NCI-H146 (cell line): ENCODE measurements at places on chromosomes 3 and 15.

DNA sequence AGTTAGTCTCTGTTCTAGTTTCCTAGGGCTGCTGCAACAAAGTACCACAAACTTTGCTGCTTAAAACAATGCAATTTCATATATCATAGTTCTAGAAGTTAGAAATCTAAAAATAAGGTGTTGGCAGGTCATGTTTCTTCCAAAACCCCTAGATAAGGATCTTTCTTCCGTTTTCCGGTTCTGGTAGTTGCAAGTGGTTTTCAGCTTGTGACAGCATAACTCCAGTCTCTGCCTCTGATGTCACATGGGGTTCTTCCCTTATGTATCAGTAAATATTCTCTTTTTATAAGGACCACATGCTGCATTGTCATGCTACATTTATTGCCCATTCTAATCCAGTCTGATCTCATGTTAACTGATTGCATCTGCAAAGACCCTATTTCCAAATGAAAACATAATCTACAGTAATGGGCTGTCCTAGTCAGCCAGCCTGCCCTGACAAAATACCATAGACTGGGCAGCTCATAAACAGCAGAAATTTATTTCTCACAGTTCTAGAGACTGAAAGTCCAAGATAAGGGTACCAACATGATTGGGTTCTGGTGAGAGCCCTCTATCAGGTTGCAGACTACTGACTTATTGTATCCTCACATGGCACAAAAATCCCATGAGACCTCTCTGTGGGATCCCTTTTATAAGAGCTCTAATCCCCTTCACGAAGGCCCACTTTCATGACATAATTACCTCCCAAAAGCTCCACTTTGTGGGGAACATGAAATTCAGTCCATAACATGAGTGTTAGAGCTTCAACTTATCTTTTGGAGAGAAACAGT lies 642.0 kb upstream of the NAALADL2 start:
- no peak for DNase-seq

- no peak for DNase-seq
Observed at GRCh38 chr15:32134842-32135241, 104.5 kb downstream of the CHRNA7 start.

GRCh38 chr15:81643771-81644170 lies 269.8 kb upstream of the TMC3 start:
- DNase-seq = no peak

DNA sequence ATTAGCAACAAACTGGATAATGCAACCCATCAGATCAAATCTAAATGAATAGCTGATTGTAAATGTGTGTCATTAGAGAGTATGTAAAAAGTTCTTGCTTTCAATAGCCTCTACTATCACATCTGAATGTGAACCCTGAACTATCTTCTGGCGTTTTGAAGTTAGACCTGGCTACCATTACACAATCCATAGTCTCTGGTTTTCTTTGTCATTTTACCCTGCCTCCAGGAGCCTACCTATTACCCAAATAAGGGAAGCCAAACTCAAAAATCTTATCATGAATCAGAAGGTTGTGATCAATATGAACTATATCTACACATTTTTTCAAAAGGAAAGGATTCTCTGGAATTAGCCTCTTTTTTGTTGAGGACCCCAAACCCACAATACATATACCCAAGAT lies 31.8 kb downstream of the PCYT1A start:
- DNase-seq = no peak

- no peak for DNase-seq
Observed at GRCh38 chr3:66823532-66823931, 174.6 kb upstream of the KBTBD8 start.

DNA sequence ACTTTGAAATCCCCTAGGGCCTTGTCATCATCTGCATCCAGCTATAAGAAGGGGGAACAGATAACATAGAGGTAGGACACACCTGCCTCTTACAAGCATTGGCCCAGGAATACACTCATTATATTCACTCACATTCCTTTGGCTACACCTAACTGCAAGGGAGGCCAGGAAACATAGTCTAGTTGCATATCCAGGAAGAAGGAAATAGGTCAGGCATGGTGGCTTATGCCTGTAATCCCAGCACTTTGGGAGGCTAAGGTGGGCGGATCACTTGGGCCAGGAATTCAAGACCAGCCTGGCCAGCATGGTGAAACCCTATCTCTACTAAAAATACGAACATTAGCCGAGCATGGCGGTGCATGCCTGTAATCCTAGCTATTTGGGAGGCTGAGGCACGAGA lies 48.8 kb downstream of the GTPBP8 start:
- DNase-seq = no peak

GRCh38 chr3:119409844-119410243 lies 53.6 kb downstream of the TMEM39A start:
- no peak for DNase-seq

DNA sequence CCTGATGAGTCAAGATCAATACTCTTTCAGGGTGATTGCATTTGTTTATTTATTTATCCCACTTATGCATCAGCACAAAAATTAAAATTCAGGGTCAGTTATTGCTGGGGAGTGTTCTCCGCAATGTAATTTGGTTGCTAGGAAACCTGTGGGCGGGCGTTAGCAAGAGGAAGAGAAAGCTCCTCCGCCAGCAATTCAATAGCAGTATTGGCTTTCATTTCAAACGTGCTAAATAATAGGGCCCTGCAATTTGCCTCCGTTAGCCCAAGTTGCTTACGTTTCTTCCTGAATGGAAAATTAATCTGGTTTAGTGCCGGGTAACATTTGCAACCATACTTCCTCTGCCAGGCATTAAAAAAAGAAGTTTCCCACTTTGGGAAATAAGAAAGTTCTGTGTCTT lies 35.5 kb upstream of the PLCL2 start:
- peak; percentile 10 for DNase-seq

- DNase-seq = no peak
Observed at GRCh38 chr15:88497109-88497765, 29.7 kb downstream of the MRPS11 start.

DNA sequence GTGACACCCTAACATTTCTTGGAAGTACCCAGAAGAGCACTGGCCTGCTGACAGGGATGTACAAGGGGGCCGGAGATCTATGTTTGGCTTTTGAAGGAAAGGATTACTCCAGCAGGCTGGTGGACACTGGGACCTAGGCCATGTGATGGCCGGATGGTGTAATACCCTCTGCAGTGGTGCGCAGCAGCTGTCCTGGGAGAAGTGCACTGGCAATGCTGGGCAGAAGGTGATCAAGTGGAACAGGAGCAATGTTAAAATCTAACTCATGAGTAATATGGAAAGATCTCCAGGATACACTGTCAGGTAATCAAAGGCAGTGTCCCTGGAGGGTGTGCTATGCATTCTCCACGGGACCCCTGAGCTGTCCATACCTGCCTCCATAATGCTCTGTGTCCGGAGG lies 71.2 kb upstream of the POMGNT2 start:
- DNase-seq = no peak

DNA sequence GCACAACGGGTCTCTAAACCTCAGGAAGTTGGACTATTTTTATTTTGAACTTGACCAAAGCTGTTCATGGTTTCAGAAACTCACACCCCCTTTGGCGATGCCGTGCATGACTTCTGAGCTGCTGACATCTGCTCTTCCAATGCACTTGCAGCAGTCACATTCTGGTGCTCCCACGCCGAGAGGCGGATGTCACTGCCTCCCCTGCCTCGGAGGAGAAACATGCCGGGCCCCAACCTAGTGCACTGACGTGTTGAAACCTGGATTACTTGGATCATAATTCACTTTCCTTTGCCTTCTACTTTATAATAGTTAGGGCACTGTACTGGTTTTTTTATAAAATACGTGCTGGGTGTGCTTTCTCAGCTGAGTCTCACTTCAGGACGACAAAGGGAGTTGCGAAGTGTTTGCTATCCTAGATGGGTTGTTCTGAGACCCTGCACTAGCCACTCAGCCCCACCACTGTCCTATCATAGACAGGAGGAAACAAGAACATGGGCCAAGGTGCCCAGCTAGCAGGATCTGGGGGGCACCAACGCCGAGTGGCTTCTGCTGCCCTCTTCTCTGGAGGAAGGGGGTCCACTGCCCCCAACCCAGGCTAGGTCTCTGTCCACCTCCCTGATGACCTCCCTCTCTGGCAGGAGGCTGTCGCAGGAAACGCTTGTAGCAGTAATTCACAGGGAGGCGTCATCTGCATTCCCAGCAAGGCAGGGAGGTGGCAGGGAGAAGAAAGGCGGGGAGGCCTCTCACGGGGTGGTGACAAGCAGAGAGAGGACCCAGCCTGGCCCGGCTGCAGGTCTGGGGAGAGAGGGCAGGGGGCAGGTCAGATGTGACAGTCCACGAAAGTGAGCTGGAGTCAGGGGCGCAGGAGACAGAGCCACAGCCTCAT lies 158.8 kb upstream of the IQSEC1 start:
- DNase-seq = no peak

- DNase-seq = no peak
Observed at GRCh38 chr15:89409184-89410038, 74.8 kb upstream of the POLG start.

DNA sequence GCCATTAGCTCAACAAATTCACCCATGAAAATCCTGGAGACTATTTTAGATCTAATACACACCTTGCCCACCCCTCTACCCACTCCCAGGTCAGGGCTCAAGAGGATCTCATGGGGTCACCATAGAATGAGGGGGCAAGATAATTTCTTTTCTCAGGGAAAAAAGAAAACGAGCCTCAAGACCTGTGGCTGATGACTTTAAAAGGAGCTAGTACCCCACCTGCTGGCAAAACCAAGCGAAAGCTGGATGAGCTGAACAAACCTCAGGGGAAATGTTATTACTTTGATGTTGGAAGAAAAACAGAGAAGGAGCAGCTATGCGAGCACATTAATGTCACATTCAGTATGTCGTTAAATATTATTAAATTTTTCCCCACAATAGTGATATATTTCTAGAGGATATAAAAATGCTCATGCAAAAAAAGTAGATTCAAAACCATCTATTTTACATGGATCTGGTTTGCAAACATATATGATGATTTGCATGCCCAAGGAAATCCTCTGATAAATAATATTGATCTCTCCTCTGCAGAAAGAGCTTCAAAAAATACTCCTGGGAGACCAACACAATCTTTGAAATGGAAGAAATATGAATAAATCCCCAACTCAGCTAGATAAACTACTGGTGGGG lies 37.7 kb downstream of the PLD1 start:
- peak; percentile 80 for DNase-seq

GRCh38 chr3:138113326-138113725 lies 2.1 kb downstream of the DZIP1L start:
- peak; percentile 83 for DNase-seq

- DNase-seq = peak; percentile 30
Observed at GRCh38 chr3:27628026-27628750, 93.9 kb downstream of the EOMES start.

GRCh38 chr3:101813817-101814440 lies 34.9 kb downstream of the NXPE3 start:
- peak; percentile 2 for DNase-seq

GRCh38 chr15:47570881-47571640 lies 146.2 kb upstream of the SEMA6D start:
- DNase-seq = no peak

DNA sequence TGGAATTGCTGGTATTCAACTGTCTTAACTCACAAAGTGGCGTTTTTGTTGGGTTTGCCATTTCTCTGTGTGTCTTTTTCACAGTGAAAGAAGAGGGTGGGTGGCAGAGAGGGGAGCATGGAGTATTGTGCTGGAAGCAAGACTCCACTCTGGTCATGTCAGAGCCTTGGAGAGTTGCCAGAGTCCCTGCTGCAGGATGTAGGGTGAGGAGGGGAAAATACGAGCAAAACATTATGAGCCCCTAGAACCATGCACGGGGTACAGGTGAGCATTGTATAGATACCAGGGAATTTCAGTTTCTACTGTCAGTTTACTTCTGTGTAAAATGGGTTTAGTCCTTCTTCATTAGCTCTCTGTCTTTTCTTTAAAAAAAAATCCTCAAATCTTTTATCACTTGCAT lies 249.9 kb downstream of the CACNA2D3 start:
- DNase-seq = no peak

- DNase-seq = no peak
Observed at GRCh38 chr15:46685681-46686080, 1031.6 kb upstream of the SEMA6D start.

- DNase-seq = no peak
Observed at GRCh38 chr15:62533687-62534086, 368.6 kb upstream of the C2CD4B start.

- no peak for DNase-seq
Observed at GRCh38 chr15:63084806-63085205, 36.9 kb upstream of the LACTB start.

- DNase-seq = no peak
Observed at GRCh38 chr15:81337713-81338157, 13.8 kb upstream of the STARD5 start.

DNA sequence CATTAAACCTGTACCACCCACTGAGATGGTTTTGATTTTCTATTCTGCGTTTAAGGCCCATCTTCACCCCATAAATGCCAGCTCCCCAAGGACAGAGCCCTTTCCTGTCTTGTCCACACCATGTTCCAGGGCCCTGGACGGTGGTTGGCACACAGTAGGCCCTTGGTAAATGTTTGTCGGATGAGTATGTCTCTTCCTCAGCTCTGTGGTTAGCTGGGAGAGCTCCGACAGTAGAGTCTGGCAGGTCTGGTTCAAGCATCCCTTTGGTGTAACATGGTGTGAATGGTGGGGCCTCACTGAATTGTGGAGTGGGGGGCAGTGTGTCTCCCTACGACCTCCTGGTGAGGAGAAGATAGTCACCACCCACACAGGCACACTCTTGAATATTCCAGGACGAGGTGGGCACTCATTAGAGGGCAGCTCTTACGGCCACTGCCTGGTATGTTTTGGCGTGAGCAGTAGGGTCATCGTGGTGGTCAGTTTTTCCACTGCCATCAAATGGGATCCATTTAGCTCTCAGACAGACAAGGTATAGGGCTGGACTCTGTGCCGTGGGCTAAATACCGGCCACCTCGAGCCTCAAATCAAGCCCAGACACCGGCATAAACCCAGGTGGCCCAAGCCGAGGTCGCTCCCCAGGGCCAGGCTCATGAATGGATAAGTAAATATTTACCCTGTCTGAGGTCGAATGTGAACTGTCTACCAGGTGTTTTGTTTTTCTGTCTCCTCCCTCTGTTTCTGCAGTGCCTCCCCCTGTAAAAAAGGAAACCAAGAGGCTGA lies 61.3 kb downstream of the SMAD3 start:
- DNase-seq = peak; percentile 83

DNA sequence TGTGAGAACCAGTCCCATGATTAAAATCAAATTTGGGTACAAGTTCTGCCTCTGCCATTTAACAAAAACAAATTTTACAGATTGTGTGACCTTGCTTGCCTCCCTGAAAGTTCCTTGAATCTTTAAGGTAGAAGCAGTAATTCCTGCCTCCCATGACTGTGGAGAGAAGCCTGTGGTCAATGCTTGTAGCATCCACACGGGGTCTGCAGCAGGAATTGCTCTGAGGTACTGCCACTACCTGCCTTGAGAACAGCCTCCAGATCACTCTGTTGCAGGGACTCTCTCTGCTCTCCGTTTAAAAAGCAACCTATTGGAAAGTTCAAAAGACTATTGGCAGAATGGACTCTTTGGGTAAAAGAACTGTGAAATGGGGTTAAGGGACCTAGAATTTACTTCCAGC lies 75.9 kb downstream of the SST start:
- no peak for DNase-seq

- DNase-seq = no peak
Observed at GRCh38 chr3:123287962-123288302, 86.2 kb downstream of the SEC22A start.
